NCI-H69 (cell line): ENCODE measurements at places on chromosomes 2 and 18.

GRCh38 chr2:58749041-58749440 is 507.9 kb upstream of the FANCL start:
- DNase-seq, result peak; percentile 0

GRCh38 chr2:180938451-180938850 is 42.0 kb upstream of the UBE2E3 start:
- no peak for DNase-seq

- no peak for DNase-seq
These were observed 18.5 kb upstream of the DTNA start for GRCh38 chr18:34691614-34692013.

DNA sequence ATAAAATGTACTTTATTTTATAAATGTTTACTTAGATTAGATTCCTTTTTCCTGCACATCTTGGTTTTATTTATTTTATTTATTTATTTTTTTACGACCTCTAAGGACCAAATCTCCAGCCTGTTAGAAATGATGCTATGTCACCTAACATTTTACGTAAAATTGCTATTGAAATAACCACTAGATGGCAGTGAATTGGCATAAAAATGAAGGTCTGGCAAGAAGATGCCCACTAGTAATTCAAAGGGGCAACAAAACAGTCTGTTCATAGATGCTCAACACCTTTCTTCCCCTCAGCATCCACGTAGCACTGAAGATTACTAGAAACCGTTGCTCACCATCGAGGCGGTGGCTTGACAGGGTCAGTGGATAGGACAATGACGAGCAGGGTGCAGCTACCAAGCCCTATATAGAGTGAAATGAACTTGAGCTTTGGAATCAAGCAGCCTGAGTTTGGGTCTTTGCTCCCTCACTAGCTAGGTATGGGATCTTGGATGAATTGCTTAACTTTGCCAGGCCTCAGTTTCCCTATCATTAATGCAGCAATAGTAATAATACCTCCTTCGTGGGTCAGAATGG is 128.7 kb upstream of the L3MBTL4 start:
- peak; percentile 83 for DNase-seq

DNA sequence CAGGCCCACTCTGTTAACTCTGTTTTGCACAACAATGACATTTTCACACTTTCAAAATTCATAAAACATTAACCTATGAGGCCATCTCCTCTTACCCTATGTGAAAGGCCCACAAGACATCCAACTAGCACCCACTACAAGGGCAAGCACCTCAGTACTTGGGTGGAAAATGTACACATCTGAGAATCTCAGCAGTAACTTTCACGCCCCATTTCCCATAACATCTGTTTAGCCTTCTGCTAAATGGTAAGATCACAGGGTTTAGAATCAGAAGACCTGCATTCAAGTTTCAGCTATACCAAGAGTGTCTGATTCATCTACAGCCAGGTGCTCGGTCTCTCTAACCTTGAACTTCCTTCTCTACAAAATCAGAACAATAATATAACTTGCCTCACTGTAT is 89.2 kb downstream of the SP100 start:
- peak; percentile 0 for DNase-seq

DNA sequence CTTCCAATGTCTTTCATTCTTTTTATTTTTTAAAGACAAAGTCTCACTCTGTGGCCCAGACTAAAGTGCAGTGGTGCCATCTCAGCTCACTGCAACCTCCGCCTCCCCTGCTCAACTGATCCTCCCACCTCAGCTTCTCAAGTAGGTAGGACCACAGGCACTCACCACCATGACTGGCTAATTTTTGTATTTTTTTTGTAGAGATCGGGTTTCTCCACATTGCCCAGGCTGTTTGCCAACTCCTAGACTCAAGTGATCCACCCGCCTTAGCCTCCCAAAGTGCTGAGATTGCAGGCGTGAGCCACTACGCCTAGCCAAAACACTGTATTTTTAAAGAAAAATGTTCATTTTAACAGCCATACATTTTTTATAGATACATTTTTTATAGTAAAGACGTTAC is 12.7 kb downstream of the GCKR start:
- no peak for DNase-seq

DNA sequence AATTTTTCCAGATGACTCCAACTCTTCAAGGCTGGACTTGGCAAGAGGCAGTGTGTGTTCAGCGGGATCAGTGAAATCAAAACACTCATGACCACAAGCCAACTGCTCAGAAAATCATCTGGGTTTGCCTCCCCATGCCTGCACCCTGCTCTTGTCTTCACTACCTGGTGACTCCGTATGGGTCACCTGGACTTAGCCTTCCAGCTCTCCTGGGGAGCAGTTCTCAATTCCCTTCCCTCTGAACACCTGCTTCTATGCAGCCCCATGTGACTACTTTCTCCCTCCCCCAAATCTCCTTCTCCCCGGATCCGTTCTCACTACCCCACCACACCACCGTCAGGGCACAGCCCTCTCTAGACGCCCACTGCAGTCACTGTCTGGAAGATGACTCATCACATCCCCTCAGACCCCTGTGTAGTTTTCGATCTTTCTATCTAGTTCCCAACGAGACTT is 130.2 kb upstream of the ID2 start:
- DNase-seq, result no peak

- no peak for DNase-seq
These were observed 591.7 kb downstream of the BCL11A start for GRCh38 chr2:59961746-59962145.

GRCh38 chr2:677959-678550 is 849 bp upstream of the TMEM18 start:
- DNase-seq, result peak; percentile 1

DNA sequence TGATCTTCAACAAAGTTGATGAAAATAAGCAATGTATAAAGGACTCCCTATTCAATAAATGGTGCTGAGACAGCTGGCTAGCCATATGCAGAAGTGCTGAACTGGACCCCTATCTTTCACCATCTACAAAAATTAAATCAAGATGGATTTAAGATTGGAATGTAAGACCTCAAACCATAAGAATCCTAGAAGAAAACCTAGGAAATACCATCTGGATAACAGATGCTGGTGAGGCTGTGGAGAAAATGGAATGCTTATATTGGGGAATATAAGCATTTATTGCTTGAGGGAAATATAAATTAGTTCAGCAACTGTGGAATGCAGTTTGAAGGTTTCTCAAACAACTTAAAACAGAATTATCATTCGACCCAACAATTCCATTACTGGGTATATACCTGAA is 89.6 kb downstream of the GCA start:
- no peak for DNase-seq

GRCh38 chr2:120251880-120252224 is 800 bp upstream of the RALB start:
- no peak for DNase-seq

DNA sequence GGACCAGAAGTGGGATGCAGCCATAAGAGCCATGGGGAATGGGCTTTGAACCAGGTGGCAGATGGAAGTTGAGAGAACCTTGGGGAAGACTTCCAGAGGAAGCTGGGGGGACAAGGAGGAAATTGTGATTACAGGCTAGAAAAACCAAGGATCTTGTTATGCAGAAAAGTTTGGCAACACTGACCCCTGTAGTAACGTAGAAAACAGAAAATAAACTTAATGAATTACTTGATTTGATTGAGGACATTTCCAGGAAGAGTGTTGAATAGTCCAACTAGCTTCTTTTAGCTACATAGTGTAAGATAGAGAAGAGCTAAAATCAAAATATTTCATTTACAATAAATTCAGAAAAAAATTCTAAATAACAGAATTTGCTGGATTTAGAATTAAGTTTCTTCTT is 91.9 kb upstream of the GPC1 start:
- no peak for DNase-seq

DNA sequence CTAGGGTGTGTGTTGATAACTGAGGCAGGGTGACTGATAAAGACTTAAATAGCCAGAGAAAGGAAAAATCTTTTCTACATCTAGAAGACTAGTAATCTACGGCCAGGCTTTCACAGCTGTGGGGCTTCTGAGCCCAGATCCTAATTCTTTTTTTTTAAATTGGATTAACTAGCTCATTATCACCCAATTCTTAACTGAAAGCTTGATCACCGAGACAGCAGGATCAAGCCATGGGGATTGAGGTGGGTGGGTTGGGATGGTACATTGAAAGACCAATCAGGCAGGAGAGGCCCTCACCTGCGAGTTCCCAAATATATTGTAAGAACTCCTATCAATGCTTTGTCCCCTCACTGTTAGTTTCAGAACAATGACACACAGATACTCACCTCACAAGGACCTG is 20.0 kb upstream of the NFE2L2 start:
- no peak for DNase-seq

DNA sequence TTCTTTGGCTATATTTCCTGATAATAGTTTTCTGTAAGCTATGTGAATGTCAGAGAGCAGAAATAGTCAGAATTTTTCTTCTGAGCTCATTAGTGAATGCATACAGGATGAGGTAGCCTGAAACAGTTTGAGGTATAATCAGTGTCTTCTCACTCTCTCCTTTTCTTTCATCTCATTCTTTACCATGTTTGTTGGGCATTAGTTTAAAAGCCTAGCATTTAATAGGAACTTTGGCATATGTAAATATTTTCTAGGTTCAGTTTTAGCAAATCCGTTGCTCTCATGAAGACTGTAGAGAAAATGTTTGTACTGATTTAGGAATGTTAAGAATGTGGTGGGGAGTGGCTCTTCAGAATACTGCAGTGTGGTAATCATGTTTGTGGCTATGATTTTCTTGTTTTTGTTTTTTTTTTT is 119.4 kb downstream of the PARD3B start:
- no peak for DNase-seq
